RWPE2 (cell line): ENCODE measurements at places on chromosomes 1 and 21.

DNA sequence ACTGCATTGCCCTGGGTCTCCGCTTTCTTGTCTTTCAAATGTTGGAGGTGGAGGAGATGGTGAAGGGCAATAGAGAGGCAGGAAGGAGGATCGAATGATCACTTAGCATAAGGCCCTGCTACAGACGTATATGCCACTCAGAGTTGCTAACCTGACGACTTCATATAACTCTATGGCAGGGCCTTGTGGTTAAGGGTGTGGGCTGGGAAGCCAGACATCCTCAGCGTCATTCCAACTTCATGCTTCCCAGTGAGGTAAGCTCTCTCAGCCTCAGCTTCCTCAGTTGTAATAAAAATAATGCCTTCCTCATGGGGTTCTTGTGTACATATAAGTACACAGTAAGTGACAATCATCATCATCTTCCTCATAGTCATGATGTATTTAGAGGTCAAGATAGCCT is 54.6 kb downstream of the CASQ2 start:
- DNase-seq, result no peak

GRCh38 chr1:97017895-97018294 is 296.3 kb downstream of the PTBP2 start:
- no peak for DNase-seq

DNA sequence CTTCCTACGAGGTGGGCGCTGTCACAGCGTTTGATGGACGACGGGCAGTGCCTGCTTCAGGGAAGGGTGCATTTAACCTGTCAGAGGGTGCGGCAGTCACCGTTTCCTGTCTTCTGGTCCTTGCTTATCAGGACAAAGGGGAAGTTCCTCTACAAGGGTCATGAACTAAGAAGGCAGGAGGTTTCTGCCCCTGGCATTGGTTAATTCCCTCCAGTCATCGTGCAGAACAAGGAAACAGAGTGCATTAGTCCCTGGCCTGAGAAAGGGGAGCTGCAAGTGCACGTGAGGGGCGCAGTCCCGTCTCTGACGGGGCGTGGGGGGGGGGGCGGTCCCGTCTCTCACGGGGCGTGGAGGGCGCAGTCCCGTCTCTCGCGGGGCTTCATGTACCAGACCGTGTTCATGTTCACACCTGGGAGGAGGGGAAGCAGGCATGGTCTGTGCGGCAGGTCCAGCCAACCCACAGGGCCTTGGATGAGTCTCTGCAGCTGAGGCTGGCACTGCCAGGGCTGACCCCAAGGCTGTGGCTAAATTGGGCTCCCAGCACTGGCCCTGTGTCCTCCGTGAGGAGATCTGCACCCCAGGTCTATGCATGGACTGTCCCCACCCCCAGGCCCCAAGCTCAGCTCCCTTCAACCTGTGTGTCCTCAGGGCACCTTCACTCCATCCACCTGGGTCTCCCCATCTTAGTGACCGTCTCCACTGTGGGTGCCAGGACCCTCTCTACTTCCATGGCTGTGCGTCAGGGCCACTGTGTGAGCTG is 89.2 kb upstream of the COL6A1 start:
- peak; percentile 73 for DNase-seq

DNA sequence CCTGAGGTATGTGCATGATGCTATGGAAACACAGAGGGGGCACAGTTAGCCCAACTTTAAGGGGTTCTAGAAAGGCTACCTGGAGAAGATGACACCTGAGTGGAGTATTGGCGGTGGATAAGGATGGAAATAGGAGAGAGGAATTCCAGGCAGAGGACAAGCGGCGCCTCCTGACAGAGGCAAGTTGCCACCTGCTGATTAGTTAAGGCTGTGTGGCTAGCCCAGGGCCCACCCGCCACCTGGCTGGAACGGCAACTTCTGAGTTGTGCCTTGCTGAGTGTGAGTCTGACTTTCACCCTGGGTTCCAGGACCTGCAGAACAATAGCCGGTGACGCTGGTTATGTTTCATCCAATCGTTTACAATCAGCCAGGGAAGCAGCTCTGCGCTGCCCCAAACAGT is 126.9 kb upstream of the LMO4 start:
- DNase-seq, result no peak
